ENCODE measurements at places on chromosomes 3 and 15.

DNA sequence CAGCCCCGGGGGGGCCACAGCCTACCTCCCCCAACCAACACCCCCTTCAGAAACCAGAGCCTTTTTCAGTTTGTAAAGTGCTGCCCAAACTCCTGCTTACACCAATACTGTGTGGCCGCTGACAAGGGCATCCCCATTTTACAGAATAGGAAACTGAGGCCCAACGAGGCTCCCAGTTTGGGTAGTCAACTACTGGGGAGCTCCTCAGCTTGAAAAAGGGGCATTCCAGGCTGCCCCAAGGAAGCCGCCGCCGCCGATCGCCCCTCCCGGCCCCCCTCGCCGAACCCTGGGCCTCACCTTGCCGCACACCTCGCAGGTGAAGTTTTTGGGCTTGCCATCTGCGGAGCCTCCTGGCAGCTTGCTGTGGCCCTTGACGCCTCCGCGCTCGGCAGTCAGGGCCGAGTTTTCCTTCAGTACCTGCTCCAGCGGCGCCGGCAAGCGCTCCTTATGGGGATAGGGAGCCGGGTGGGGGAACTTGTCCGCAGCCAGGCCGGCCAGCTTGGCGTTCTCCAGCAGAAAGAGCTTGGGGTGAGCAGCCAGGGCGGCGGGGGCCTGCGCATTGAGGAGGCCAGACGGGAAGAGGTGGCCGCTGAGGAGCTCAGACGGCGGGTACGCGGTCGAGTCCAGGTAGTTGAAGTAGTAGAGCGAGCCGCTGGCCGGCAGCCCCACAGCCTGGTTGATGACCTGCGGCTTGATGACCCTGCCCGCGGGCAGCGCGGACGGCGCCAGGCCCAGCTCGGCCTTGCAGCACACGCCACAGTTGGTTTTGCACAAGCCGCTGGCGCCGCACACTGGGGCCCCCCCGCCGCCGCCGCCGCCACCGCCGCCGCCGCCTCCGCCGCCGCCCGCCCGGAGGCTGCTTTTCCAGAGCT, 1.4 kb downstream of the FEZF2 start:
- DNase-seq: no peak

GRCh38 chr15:66909381-66909890, 156.0 kb upstream of the SMAD3 start:
- DNase-seq: no peak

- DNase-seq: peak; percentile 11
Measured at GRCh38 chr3:134517791-134518190, 31.9 kb downstream of the CEP63 start.

GRCh38 chr3:34364335-34364734, 565.9 kb downstream of the PDCD6IP start:
- DNase-seq: no peak

DNA sequence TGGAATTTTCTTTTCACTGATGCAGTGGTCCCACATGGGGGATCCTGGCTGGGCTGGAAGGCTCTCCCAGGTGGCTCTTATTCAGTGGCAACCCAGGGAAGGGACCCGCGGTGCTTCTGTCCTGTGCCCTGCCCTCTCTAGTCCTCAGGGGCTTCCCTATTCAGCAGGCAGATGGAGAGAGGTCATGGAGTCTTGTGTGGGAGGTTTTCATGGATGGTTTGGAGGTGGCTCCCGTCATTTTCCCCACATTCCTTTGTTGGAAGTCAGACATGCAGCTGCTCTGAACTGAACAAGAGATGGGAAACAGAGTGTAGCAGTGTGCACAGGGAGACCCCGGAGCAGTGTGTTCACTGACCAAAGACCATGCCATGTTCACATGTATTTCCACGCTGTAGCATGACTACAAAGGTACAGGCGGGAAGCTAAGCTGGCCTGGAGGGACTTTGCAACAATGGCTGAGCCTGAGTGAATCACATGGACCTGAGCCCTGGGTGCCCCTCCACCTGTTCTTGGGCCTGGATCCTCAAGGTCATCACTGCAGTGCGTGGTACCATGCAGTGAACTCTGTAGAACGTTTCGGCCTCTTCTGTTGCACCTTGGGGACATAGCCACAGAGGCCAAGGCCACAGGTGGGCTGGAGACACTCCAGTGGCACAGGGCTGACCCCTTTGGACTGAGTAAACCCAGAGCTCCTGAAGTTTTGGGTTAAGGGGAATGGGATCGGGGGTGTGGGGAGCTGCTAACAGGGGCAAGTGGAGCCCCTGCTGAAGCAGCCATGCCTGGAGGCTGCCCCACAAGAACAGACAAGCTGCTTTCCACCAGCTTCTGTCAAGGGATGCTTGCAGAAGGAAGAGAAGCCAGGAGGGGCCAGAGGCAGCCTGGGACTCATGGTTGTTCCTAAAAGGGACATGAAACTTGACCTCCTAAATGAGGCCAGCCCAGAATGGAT, 123.0 kb downstream of the ASB7 start:
- peak; percentile 54 for DNase-seq

DNA sequence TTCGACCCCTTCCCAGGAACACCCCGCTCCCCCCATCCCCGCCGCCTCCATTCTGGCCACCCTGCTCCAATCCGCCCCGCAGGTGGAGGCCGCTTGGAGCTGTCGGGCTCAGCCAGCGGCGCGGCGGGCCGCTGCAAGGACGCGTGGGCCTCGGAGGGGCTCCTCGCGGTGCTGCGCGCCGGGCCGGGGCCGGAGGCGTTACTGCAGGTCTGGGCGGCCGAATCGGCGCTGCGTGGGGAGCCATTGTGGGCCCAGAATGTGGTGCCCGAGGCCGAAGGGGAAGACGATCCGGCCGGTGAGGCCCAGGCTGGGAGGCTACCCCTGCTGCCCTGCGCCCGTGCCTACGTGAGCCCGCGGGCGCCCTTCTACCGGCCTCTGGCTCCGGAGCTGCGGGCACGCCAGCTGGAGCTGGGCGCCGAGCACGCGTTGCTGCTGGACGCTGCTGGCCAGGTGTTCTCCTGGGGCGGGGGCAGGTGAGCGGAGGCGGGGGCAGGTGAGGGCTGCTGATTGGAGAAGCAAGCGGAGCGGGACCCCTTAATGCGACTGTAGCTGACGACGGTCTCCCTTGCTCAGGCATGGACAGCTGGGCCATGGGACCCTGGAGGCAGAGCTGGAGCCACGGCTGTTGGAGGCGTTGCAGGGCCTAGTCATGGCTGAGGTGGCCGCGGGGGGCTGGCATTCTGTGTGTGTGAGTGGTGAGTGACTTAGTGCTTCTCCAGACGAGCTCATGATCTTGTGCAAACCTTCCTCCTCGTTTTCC, 2.5 kb downstream of the RCCD1 start:
- DNase-seq: peak; percentile 17

DNA sequence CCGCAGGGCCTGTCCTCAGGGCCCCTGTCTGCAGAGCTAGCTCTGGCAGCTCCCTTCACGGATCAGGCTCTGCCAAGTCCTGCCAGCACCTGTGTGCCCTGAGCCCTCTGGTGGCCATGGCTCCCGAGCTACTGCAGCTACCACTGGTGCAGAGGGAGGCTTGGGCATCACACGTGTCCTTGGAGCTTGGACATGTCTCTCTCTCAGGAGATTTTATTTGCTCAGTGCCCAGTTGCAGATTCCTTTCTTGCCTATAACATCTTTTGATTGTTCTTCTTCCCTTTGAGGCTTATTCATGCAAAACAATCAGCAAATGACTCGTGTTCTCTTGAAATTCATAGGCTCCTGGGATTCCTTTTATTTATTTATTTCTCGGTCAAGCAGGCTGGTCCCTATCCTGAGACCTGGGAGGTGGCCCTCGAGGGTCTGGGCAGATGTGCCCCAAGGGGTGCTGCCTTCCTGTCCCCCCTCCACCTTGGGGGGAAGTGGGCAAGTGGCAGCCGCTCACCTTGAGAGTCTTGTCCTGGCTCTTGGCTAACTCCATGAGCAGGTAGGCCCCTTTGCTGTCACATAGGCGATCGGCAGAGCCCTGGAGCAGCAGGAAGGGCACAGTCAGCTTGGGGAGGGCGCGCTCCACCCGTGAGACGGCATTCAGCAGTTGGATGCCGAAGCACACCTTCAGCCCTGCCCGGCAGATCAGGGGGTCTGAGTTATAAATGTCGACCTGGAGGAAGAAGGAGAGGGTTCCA, 21.9 kb downstream of the ABTB1 start:
- no peak for DNase-seq

GRCh38 chr15:89910891-89911626, 1.7 kb downstream of the ARPIN start:
- DNase-seq: no peak

- peak; percentile 32 for DNase-seq
Measured at GRCh38 chr3:129278966-129279906, 566 bp downstream of the HMCES start.

DNA sequence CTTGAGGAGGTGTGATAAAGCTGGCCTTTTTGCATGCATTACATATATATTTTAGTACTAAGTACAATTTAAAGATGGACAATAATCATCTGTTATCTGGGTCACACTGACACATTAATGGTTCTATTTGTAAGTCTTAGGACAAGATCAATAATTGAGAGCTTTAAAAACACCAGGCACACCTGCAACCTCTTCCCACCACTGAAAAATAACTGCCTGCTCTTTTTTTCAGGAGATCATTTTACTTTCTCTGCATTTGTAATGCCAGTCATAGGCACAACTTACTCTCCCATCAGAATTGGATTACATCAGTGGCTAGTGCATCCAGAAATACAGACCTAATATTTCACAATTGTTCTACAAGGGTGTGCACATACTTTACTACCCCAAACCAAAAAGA, 149.8 kb downstream of the MECOM start:
- no peak for DNase-seq

DNA sequence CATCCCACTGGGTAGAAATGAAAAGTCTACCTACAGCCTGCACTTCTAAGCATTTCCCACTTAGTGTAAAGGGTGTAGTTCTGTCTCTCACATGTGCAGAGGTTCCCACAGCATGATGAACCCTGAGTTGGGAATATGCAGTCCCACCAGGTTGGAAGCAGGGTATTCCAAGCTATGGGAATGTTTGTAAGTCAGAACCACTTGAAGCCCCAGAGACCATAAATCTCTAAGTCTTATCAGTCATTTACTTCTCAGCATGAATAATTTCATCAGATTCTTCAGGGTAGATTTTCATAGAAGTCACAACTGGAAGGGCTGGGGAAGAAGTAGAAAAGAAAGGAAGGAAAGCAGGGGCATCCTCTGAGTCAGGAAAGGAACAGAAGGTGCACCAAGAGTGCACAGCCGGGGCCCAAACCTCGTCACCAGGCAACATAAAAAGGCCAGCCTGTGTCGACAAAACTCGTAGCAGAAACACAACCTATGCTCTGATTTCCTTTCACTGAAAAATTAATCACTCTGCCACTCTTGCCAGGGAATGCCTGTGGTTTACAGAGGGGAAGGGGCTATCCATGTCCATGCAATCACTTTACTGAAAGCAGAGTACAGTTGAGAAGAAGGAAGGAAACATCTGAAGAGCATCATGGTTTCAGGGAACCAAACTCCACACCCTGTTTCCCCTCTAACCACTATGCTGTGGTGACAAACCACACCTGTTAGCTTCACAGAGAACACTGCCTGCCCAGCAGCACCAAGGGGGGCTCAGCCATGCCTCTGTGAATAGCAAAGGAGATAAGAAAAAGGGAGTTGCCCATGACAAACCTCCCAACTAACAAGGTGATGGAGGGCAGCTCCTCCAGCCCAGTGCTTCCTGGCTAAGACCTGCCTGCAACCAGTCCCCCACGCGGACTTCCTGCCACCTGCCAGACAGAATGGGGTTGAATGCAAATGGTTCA, 40.5 kb downstream of the SH3BP5 start:
- no peak for DNase-seq

- DNase-seq: no peak
Measured at GRCh38 chr3:108473711-108474110, 36.7 kb downstream of the MYH15 start.

GRCh38 chr15:51917493-51917892, 54.1 kb downstream of the LEO1 start:
- no peak for DNase-seq

- no peak for DNase-seq
Measured at GRCh38 chr3:79410617-79411016, 357.2 kb downstream of the ROBO1 start.

DNA sequence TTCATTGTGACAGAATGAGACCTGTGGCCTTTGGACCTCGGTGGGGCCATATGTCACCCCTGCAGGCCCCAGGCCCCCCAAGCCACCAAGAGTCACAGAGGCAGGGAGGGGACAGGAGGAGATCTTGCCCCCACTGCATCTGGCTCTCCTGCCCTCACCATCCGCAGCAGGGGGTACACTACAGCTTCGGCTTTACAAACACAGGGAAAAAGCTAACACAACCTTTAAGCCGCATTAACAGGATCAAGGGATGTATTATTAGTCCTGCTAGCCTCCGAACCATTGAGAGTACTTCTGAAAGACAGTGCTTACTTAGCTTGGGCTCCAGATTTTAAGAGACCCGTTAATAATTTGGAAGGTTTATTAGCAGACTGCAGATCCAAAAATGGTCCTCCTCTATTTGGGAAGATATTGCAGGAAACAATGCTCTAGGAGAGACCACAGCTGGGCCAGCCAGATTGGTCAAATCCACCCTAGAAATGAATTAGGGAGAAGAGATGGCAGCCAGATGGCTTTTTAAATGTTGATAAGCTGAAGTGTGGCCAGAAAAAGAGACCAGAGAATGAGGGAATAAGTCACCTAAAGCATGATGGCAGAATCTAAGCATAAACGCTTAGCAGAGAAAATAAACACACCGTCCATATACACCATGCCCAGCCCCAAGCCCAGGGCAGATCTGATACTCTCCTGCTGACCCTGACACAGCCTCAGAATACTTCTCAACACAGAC, 31.5 kb downstream of the SRGAP3 start:
- no peak for DNase-seq

- DNase-seq: peak; percentile 45
Measured at GRCh38 chr15:98896002-98896721, 111.4 kb downstream of the PGPEP1L start.

DNA sequence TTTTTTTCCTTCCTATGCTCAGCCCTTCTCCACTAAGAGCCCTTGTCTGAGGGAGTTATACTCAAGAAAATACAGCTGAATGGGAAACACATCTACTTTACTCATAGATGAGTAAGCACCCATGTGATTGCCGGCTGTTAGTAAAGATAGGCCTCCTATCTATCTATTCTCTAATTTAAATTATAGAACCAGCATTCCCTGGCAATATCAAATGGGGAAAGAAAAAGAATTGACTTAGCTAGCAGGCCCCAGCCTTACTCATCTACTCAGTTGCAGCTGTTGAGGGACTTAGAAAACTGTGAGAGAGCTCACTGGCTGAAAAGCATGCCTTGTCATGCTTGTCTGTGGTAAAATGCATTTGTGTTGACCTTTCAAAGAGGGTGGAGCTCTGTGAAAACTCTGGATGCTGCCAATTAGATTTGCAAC, 116.9 kb upstream of the LRRFIP2 start:
- peak; percentile 59 for DNase-seq

DNA sequence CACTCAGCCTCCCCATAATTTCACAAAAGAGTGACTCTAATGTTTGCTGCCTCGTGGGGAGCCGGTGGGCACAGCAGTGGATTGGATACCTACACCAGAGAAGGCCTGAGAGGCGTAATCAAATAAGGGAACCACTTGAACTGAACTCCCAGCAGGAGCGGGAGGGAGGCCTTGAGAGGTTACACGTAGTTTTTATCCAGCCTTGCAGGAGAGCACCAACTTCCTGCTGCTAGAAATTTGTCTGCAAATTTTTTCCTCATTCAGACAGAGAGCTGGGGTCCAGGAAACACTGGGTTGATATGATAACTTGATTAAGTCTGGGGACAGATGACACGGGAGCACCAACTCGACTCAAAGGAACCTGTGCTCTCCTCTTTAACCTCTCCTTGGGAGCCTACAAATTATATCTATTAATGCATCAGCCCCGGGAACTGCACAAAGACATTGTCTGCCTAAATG, 69.8 kb downstream of the HES1 start:
- DNase-seq: no peak

- DNase-seq: no peak
Measured at GRCh38 chr15:53130943-53131342, 340.8 kb upstream of the ONECUT1 start.

GRCh38 chr3:40989141-40990061, 209.9 kb upstream of the CTNNB1 start:
- no peak for DNase-seq
